ENCODE measurements at places on chromosomes 6 and 20.

- DNase-seq = peak; percentile 84
Observed at GRCh38 chr20:35992713-35993335, 24.4 kb downstream of the CNBD2 start.

DNA sequence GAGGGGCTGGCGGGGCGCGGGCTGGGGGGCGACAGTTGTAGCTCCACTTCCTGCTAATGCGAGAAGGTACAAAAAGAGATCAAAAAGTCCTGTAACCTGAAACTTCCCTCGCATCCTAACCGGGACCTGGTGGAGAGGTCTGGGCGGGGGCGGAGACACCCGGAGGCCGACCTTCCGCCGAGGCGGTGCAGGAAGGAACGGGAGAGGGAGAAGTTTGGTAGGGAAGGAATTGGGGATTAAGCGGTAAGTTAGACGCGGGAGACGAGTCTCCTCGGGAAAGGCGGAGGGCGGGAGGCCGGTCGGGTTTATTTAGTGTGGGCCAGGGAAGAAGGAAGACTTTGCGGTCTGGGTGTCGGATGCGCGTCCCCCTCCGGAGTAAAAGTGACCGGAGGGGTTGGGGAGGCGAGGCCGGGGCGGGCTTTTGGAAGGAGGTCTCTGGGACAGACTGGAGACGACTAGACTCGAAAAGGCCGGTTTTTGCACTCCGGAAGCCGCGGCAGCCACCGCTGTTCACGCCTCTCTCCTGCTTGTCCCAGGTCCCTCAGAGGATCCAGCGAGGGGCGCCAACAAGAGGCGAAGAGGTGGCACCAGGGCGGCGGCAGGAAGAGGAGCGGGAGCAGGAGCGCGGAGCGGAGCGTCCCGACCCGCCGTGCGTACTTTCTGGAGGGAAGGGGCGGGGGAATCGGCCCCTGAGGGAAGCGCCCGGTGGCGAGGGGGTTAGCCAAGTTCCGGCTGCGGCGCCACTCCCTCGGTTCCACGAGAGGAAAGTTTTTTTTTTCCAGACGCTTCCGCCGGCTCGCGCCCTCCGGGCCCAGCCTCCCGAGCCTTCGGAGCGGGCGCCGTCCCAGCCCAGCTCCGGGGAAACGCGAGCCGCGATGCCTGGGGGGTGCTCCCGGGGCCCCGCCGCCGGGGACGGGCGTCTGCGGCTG is 734 bp downstream of the TPBG start:
- DNase-seq = no peak

- DNase-seq = no peak
Observed at GRCh38 chr20:48281501-48281900, 496.2 kb upstream of the SULF2 start.

- DNase-seq = no peak
Observed at GRCh38 chr6:139595183-139595582, 220.7 kb upstream of the CITED2 start.

DNA sequence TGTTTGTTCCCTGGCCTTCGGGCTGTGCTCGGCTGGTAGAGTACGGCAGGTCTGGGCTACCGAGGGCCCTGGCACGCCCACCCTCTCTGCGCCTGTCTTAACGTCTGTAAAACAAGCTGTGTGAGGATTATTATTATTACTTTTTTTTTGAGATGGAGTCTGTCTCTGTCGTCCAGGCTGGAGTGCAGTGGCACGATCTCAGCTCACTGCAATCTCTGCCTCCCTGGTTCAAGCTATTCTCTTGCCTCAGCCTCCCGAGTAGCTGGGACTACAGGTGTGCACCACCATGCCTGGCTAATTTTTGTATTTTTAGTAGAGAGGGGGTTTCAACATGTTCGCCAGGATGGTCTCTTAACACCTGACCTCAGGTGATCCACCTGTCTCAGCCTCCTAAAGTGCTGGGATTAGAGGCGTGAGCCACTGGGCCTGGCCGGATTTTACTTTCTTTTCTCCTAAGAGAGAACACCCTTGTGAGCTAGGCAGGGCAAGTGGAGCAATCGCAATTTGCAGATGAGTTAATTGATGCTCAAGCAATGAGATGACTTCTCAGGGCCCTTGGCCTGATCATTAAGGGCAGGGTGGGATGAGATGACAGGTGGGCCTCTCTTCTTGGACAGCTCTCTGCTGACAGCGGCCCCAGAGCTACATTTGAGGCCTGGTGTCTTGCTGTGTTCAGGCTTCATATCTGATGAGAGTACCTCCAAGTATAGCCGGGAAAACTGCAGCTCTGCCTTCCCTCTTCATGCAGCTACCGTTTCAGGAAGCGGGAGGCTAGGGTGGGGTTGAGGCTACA is 859 bp upstream of the SMIM29 start:
- DNase-seq = no peak

GRCh38 chr6:125658136-125658535 is 91.3 kb upstream of the HEY2 start:
- DNase-seq = no peak

DNA sequence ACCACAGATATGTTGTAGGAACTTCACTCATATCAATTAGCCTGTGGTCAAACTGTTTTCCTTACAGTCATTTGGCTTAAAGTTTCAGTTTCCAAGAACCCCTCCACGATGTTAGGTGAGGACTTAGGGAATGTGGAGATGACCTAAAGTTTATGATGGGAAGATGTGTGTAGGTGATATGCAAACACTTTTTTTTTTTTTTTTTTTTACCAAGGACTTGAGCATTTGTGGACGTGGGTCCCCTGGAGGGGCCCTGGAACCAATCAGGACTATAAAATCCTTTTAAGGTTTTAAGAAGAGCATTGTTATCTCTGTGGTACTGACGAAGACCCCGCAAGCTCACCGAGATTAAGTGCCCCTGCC is 478 bp upstream of the MTHFD1L start:
- no peak for DNase-seq

- no peak for DNase-seq
Observed at GRCh38 chr6:149751239-149751638, 1.7 kb downstream of the PCMT1 start.

DNA sequence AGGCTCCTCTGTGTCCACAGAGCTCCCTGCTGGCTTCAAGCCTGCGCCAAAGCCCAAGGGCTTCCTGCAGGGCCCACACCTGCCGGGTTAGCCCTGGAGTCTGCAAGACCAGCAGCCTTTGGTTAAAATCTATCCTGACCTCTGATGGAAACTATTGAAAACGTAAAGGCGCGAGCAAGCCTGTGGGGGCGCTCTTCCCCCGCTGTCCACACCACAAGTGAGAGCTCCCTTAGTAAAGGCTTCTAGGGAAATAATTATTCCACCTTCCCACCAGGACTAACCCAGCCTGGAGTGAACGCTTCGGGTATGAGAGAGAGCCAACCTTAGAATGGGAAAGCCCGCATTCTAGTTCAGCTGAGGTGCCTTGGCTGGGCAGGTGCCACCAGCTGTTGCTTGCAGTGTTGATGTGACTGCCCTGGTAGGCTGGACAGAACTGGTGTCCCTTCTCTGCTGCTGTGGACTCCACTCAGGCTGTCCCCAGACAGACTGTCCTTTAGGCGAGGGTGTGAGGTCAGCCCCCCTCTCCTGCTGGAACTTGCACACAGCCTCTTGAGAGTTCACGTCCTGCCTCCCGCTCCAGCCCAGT is 68.7 kb downstream of the SYTL3 start:
- peak; percentile 45 for DNase-seq

GRCh38 chr20:52943185-52943841 is 28.8 kb upstream of the TSHZ2 start:
- no peak for DNase-seq

- DNase-seq = no peak
Observed at GRCh38 chr6:88605271-88605670, 358.1 kb downstream of the RNGTT start.

GRCh38 chr20:57573242-57573641 is 12.3 kb downstream of the PCK1 start:
- DNase-seq = no peak

GRCh38 chr20:61251529-61252393 is at the start of gene CDH4:
Gene CDH4, plus strand, starts transcription at chr20:61252261.
- no peak for DNase-seq

DNA sequence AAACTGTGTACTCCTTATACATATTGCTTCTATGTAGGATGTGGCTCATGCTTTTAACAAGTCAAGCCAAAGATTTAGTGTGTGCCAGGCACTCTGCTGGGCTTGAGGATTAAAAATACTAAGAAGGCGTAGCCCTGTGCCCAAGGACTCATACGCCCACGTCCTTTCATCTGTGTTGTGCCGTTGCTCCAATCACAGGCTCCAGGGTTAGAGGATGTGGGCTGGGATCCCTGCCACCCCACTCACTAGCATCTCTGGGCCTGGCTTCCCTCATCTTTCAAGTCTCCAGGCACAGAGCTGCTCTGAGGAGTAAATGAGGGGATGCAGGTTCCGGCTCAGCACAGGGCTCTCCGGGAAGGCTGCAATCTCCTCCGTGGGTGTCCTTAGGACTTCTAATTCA is 214.2 kb downstream of the SYNDIG1 start:
- DNase-seq = no peak

DNA sequence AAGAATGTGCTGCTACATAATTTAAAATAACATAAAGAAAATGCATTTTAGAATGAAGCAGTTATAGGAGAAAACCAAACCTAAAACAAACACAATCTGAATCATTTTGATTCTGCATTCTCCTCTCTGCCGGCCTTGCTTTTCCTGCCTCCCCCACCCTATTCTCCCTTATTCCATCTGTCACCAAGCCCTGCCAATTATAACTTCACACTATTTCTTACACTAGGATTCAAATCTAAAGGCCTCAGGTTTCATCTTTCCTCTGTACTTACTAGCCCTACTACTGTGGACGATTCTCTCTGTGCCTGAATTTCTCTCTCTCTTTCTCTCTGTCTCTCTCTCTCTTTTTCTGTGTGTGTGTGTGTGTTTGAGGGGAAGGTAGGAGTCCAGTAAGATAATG is 18.7 kb upstream of the PRIM2 start:
- no peak for DNase-seq

DNA sequence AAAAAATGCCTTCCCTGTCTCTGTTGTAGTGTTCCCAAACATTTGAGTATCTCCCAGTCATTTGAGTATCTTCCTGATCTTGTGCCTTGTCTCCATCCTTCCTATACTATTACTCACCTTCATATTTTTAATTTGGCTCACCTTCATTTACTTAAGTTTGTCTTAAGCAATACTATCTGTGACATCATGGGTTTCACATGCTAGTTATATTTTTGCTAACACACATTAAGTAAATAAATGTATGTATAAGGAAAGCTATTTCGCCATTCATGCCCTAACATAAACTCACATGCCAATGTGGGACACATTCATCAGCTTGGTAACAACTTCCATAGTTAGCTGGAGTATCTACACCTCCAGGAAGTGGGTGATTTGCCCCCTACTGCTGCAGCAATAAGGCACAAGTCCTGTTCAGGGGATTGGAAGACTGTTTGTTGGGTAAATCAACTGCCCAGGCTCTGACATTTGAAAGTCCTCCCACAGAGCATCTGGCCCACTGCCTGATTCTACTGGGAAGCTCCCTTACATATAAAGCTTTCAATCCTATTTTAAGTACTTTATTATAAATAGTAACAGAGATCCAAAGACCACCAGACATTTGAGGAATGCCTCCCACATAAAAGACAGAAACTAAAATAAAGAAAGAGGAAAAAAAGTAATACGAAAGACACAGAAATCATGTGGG is 132.3 kb downstream of the ISM1 start:
- no peak for DNase-seq

DNA sequence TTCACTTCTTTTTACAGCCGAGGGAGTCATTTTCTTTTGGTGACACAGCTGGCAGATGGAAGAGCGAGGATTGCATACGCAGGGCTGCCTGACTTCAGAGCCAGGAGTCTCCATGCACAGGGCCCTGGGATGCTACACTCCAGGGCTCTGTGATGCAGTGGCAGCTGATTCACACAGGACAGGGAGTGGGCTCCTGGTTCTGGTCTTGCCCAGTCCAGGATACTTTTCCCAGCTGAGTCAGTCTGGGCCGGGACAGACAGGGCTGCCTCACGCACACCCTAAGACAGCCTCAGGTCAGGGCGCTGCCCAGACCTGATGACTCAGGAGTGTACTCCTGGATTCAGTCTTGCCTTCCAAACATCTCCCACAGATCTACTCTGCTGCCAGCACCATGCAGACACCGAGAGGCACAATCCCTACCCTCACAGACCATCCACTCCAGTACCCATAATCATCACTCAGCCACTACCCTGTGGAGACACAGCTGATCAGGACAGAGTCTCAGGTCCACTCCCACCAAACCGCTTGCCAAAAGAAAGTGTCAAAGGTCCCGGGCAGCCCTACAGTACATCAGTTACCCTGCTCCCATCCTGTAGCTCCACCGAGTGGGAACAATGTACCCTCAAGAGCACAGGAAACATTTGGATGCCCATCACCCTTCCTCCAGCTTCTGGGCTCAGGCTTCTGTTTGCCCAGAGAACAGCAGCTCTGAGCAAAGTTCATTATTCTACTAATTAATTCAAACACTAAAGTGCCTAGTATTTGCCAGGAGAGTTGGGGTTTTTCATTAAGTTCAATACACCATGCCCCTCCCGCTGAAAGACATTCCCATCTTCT is 11.5 kb downstream of the SDC4 start:
- no peak for DNase-seq

GRCh38 chr6:169702840-169703246 is 917 bp downstream of the C6orf120 start:
- DNase-seq = no peak

DNA sequence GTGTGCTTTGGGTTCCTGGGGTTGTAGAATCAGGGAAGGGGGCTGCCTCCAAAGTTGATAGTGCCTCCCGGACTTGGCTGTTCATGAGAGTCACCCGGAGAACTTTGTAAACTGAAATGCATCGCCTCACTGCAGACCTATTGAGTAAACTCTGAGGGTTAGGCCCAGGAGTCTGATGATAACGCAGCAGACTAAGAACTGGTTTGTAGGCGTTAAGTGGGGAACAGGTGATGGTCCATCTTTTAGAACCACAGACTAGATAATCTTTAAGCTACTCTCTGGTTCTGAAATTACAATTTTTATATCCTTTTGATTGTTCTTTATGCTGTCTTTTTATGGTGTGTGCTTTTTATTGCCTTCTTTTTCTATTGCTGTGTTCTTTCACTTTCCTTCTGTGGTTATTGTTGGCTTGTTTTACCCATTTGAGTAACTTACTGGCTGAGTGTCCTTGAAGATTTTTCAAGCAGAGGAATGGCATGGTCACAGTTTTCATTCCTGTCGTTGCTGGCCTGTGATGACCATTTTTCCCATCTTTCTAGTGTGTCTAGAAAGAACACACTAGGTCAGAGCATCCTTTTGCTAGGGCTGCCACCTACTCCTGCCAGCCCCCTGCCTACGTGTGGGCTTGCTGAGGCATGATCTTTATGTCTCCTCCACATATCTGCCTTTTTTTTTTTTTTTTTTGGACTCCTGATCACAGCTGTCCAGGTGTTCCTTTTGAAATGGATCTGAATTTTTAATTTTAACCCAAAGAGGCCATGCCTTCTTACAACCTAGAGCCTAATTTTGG is 30.9 kb downstream of the LRRC1 start:
- no peak for DNase-seq

DNA sequence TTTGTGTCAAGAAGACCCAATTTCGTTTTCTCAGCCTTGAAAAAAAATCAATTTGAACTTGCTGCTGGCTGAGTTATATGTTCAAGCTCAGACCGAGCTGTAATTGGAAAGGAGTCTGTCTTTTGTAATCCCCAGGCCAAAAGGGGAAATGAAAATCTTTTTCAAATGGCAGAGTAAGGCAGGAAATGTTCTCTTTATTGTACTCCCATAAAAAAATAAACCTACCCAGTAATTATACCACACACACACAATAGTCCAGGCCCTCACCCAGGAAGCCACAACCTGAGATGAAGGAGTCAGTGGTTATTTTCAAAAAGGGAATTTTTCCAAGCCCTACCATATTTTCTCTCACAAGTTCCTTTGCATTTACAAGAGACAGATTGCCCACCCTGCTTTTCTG is 45.3 kb downstream of the CLIC5 start:
- DNase-seq = peak; percentile 24

GRCh38 chr20:59736366-59736765 is 132.0 kb downstream of the PHACTR3 start:
- DNase-seq = no peak

Data from OCI-LY7 (cell line).